ENCODE measurements at places on chromosomes 12 and 14. TPM values are rescaled to one million over a fixed set of nuclear protein-coding genes. Genes with fewer than 3 reads are reported as not detected.

AVPR1A gene
- not detected for total RNA-seq

HSPB8 gene
- not detected for total RNA-seq

FGF23 gene
- total RNA-seq, result not detected

AKT1 gene
- 160 TPM for total RNA-seq

CKB gene
- 4.5 TPM for total RNA-seq

PPFIA2 gene
- total RNA-seq, result not detected

B4GALNT1 gene
- total RNA-seq, result 3.7 TPM

KLRC2 gene
- total RNA-seq, result not detected

GLT8D2 gene
- total RNA-seq, result not detected

ANO2 gene
- total RNA-seq, result not detected

CRIP2 gene
- total RNA-seq, result 0.97 TPM

A2ML1 gene
- not detected for total RNA-seq

PRB2 gene
- total RNA-seq, result not detected

TAS2R43 gene
- 1.9 TPM for total RNA-seq

SLC10A1 gene
- not detected for total RNA-seq

ATP6V1D gene
- 31.1 TPM for total RNA-seq

TRPV4 gene
- not detected for total RNA-seq

IGF1 gene
- total RNA-seq, result 1.0 TPM

STK38L gene
- 21.0 TPM for total RNA-seq

ENDOU gene
- total RNA-seq, result 0.16 TPM

SPTB gene
- 0.29 TPM for total RNA-seq

FAM90A1 gene
- total RNA-seq, result 0.24 TPM

ACACB gene
- total RNA-seq, result 17.3 TPM

OR4M1 gene
- total RNA-seq, result not detected

KLRG1 gene
- total RNA-seq, result 3.0 TPM

P2RX7 gene
- total RNA-seq, result 6.4 TPM

GNPTAB gene
- 29.8 TPM for total RNA-seq

SPATA7 gene
- 4.6 TPM for total RNA-seq

RBP5 gene
- not detected for total RNA-seq

HAL gene
- total RNA-seq, result 0.53 TPM

DAO gene
- total RNA-seq, result not detected

IL26 gene
- 66.8 TPM for total RNA-seq

CD9 gene
- 0.76 TPM for total RNA-seq

ARL6IP4 gene
- total RNA-seq, result 112 TPM

AKAP6 gene
- total RNA-seq, result 1.1 TPM

KICS2 gene
- total RNA-seq, result 14.2 TPM

TAPBPL gene
- total RNA-seq, result 24.1 TPM

ADAM21 gene
- not detected for total RNA-seq

HOXC13 gene
- total RNA-seq, result not detected

RPL10L gene
- not detected for total RNA-seq

B3GNT4 gene
- 0.48 TPM for total RNA-seq

DIO2 gene
- 1.5 TPM for total RNA-seq

IQSEC3 gene
- total RNA-seq, result 0.39 TPM

NRL gene
- total RNA-seq, result 1.7 TPM

SSTR1 gene
- not detected for total RNA-seq

ST8SIA1 gene
- 2.5 TPM for total RNA-seq

RHEBL1 gene
- total RNA-seq, result 12.2 TPM

RNASE3 gene
- not detected for total RNA-seq

PROX2 gene
- 0.71 TPM for total RNA-seq

AKAP3 gene
- total RNA-seq, result 1.7 TPM

SLCO1C1 gene
- total RNA-seq, result not detected

ADCY4 gene
- 2.3 TPM for total RNA-seq

PLXNC1 gene
- 7.5 TPM for total RNA-seq

KRT72 gene
- total RNA-seq, result not detected

BCAT1 gene
- 21.3 TPM for total RNA-seq

STYK1 gene
- 0.17 TPM for total RNA-seq

Data from activated T-helper 17 cell treated with anti-CD3 and anti-CD28 coated beads, Interleukin-2, amount 50 U/mL, for 72 hours (primary cell).